ENCODE measurements at places on chromosomes 16 and 17.

- peak; percentile 11 for DNase-seq
These were observed 61.6 kb downstream of the TIMM22 start for GRCh38 chr17:1058423-1059130.

- DNase-seq = peak; percentile 62
These were observed 27.3 kb downstream of the USP7 start for GRCh38 chr16:8936421-8936820.

DNA sequence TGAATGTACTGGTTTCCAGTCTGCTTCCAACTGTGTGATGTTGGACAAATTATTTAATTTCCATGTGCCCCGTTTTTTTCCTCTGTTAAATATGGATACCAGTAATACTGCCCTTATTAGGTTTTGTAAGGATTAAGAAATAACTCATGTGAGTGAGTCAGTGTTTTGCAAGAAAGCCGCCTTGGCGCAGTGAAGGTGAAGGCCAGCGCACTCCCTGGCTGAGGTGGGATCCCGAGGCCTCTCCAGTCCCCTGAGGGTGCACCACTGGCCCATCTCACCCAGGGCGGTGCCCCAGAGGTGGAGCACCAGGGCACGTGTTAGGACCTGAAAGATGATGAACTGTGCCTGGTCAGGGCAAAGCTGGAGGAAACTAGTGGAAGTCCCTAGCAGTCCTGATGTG, 43.5 kb downstream of the PHKB start:
- no peak for DNase-seq

- DNase-seq = no peak
These were observed 6.5 kb upstream of the CHD3 start for GRCh38 chr17:7882068-7882467.
